Osteoblast (primary cell): ENCODE measurements at places on chromosomes 11 and 22. TPM values are rescaled to one million over a fixed set of nuclear protein-coding genes. Genes with fewer than 3 reads are reported as not detected.
A peak's percentile ranks its signal among the peaks of the same experiment; 100 is the strongest.

- no peak for DNase-seq
Observed at GRCh38 chr11:80136991-80137390, 696.2 kb upstream of the TENM4 start.

GRCh38 chr11:39569789-39570188 lies 1889.7 kb downstream of the LRRC4C start:
- no peak for DNase-seq

Gene MN1
- 4.7 and 6.2 TPM in 2 replicates for total RNA-seq

DNA sequence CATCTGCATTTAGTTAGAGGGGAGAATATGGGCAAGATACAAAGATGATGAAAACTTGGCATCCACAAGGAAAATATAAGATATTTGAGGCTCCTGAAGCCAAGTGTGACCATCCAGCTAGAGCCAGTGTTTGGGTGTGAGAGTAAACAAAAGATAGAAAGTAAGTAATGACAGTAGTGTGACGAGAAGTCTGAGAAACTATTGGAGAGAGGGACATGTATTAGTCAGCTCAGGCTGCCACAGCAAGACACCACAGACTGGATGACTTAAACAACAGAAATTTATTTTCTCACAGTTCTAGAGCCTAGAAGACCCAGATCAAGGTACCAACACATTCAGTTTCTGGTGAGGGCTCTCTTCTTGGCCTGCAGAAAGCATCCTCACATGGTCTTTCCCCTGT lies 6.4 kb upstream of the CCKBR start:
- DNase-seq: no peak

Gene PDE3B
- total RNA-seq: under 0.01 and 0.36 TPM in 2 replicates

- no peak for DNase-seq
Observed at GRCh38 chr11:65745049-65745448, 24.5 kb upstream of the RNASEH2C start.

DNA sequence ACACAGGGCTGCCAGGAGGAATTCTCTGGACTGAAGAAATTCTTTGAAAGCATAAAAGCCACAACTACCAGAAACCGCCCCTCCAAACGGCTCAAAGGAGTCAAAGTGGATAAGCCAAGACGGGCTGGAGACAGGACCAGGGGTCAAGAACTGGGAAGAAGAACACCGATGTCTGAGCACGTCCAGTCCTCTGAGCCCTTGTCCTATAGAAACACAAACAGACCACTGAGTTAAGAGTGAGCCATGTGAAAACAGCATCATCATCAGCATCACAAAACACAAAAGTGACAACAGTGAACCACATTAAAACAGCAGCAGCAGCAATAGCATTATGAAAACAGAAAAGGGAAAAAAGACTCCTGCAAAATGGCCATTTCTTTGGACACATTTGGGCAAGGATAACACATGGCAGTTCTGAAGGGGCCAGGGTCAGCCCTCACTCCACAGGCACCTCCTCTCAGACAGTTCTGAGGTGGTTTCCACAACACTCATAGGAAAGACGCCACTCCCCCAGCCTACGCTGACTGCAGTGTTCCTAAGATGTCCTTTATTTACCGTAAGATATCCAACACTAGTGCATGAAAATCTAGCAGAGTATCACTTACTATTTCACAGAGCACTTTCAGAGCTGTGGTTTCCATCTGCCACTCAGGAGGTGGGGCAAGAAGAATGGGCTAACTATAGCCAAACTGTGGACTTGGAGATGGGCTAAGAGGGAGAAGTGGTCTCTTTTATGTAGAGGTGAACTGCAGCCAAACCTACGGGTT lies 28.6 kb upstream of the YPEL1 start:
- no peak for DNase-seq

Gene SMC1B
- not detected in 2 replicates for total RNA-seq

DNA sequence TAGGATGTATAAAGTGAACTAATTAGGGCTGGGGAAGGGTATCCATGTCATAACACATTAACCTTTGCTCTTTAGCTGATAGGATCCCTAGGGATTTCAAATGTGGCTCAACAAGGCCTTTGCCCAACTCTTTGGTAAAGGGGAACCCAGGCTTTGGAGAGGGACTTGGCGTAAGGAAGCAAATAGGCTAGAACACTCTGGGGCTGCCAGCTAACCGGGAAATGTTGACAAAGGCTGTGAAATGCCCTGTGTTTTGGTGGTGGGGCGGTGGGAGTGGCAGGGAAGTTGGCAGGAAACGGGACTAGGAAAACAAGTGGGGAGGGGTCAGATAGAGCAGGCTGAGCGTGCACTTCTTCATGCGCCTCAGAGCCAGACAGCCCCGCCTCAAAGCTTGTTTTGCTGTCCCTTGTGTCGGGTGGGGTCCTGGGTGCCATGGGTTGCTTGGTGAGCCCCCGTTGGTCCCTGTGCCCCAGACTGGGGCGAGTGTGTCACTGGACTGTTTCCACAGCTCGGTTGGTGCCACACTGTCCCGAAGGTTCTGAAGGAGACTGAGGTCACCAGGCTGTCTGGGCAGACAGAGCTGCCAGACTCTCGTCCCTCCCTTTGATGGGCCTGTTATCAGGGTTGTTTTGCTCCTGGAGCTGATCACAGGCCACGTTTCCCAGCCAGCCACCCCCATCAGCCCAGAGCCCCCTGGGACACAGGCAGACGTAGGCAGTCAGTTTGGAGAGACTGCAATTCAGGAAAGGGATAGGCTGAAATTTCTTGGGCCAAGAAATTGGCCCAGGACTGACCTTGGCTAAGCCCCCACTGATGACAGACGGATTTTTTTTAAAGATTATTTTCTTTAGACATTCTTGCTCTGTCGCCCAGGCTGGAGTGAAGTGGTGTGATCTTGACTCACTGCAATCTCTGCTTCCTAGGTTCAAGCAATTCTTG lies 19.6 kb downstream of the KCTD21 start:
- DNase-seq: peak; percentile 88

Gene MRGPRE
- total RNA-seq: under 0.01 TPM in 1 of 2 replicates, not detected in the other

DNA sequence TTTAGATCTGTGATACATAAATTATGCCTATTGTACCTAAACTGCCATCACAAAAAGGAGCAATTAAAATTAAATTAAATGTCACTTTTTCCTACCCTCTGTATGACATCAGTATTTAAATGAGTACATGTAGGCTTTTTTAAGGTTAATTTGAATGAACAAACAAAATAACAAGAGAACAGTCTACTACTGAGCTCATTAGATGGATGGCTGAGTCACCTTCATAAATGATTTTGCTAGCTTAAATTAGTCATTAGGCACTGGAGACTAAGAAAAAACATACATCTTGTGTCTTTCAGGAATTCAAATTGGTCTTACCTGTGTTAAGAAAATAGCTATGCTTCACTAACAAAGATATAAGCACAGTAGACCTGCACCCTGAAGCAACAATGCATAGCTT lies 153.6 kb downstream of the RCN1 start:
- DNase-seq: peak; percentile 1

Gene SMTNL1
- total RNA-seq: not detected in 2 replicates

DNA sequence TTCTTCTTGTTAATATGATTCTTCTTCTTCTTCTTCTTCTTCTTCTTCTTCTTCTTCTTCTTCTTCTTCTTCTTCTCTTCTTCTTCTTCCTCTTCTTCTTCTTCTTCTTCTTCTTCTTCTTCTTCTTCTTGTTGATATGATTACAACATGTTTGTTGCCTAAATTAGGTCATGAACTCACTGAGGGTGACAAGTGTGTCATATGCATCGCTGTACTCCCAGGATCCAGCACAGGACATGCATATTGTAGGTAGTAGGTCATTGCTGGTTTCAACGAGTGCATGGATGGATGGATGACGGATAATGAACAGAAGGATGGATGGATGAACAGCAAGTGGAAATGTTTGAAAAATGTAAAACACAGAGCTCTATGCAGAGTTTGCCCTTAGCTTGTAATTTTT lies 14.9 kb upstream of the PVALB start:
- no peak for DNase-seq

DNA sequence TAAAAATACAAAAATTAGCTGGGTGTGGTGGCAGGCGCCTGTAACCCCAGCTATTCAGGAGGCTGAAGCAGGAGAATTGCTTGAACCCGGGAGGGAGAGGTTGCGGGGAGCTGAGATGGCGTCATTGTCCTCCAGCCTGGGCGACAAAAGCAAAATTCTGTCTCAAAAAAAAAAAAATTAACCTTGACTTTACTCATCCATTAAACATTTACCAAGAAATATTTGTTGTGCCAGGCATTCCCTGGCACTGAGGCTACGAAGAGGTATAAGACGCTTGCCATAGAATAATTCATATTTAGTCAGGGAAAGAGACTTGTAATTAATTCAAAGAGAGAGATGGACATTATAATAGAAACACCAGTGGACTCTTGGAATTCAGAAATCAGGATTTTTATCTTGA lies 13.2 kb upstream of the PAFAH1B2 start:
- DNase-seq: no peak

DNA sequence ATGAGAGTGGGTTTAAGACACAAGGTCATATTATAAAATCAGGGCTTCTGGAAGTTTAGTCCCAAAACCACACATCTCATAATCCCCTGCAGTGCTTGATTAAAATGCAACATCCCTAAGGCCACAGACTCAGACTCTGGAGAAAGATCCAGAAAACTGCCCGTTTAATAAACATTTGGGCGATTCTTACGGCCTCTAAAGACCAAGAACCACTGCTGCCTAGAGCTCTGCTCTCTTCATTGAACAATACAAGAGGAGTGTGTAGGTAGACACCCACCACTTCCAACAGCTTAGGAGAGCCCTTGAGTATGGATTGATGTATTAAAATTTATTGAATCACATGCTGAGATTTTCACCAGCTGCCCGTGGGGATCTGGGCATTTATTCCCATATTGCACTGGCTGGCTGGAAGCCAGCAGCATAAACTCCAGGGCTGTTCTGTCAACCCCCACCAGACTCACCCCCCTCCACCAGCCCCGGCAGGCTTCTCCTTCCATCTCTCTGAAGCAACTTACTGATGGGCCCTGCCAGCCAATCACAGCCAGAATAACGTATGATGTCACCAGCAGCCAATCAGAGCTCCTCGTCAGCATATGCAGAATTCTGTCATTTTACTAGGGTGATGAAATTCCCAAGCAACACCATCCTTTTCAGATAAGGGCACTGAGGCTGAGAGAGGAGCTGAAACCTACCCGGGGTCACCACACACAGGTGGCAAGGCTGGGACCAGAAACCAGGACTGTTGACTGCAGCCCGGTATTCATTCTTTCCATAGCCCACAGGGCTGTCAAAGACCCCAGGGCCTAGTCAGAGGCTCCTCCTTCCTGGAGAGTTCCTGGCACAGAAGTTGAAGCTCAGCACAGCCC lies 749 bp upstream of the BEST1 start:
- peak; percentile 98 for DNase-seq

- no peak for DNase-seq
Observed at GRCh38 chr11:1592628-1593027, 5.5 kb downstream of the KRTAP5-2 start.

- no peak for DNase-seq
Observed at GRCh38 chr11:16911658-16912057, 102.6 kb downstream of the PLEKHA7 start.

Gene TEX12
- 0.59 TPM in 1 of 2 replicates, not detected in the other for total RNA-seq
